ENCODE measurements at places on chromosomes 7 and 10. TPM values are rescaled to one million over a fixed set of nuclear protein-coding genes. Genes with fewer than 3 reads are reported as not detected.

Gene PILRA
- total RNA-seq = not detected

GRCh38 chr7:125934955-125935354 lies 1005.3 kb upstream of the POT1 start:
- DNase-seq = no peak

Gene MYL10
- not detected for total RNA-seq

Gene AKR1D1
- not detected for total RNA-seq

- no peak for DNase-seq
These were observed 282.1 kb upstream of the LRGUK start for GRCh38 chr7:133845005-133845404.

- peak; percentile 22 for DNase-seq
These were observed 123.1 kb upstream of the ADO start for GRCh38 chr10:62681211-62681940.

Measured in GM23248 (cell line).